Smooth muscle cell of the brain vasculature (primary cell): ENCODE measurements at places on chromosomes 3 and 15.

DNA sequence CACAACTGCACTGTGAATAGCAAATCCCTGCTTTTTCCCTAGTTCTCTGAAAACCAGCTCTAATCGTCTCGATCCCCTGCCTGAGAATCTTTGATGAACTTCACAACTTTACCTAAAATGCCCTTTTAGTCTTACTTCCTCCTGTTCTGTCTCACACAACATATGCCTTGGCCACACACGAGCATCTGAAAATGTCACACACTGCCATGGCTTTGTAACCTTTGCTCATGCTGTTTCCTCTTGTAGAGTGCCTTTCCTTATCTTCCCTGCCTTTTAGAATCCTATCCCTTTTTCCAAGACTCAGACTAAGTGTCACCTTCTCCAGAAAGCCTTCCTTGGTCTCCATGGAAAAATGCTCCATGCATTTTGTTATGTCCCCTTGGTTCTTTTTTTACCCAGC is 71.4 kb upstream of the HACD2 start:
- DNase-seq: no peak

DNA sequence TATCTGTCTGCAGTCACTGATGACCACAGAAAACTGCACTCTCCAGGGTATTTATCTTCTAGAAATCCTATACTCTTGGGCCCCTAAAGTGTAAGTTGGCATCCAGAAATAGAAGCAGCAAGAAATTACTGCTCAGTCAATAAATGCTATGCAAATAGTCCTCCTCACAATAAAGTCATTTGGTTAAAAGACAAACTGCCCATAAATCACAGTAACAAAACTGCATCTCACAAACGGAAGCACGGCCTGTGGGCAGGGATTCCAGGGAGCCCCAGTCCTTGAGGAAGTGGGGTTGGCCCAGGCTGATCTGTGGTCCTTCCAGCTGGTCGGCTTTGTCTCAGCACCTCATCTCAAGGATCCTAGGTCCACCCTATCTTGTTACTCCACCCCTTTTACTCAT is 29.7 kb upstream of the SPATA12 start:
- no peak for DNase-seq

DNA sequence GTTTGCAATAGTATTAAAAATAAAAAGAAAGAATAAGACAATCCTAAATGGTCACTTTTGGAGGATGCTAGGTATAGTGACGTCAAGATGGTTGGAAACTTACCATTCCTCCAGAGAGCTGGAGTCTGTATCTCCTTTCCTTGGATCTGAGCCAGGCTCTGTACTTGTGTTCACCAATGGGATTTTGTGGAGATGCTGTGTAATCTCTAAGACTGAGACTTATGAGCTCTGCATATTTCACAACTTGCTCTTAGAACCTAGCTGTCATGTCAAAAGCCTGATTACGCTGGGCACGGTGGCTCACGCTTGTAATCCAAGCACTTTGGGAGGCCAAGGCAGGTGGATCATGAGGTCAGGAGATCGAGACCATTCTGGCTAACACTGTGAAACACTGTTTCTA is 126.8 kb upstream of the CLSTN2 start:
- DNase-seq: no peak

GRCh38 chr3:10574101-10574620 is 68.8 kb upstream of the ATP2B2 start:
- DNase-seq: no peak

DNA sequence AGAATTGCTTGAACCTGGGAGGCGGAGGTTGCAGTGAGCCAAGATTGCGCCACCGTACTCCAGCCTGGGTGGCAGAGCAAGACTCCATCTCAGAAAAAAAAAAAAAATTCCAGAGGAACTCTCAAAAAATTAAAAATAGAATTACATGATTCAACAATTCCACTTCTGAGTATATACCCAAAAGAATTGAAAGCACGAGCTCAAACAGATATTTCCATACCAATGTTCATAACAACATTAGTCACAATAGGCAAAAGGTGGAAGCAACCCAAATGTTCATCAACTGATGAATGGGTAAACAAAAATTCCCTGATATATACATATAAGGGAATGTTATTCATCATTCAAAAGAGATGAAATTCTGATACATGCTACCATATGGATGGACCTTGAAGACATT is 16.9 kb upstream of the MORF4L1 start:
- no peak for DNase-seq

DNA sequence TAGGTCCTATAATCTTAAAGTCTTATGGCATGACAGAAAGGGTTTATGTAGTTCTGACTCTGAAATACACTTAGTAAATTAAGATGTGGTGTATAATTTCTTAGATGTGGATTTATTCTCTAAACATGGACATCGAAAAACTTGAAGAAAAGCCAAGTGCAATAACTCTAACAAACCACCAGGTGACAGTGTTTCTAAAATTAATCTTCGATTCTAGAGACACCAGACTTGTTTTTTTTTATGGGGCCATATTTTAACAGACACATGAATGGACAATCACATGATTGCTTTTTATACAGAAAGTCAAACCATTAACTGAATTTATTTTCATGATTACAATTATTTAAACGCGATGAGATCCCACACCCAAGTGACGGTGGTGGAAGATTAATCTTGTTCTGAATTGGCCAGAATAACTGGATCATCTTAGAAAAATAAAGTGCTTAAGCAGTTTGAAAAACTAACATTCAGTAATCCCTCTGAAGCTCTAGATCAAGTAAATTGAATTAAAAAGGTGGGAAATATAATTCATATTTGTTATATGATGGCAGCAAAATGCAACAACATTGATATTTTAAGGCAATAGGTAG is 305.1 kb downstream of the LSAMP start:
- no peak for DNase-seq

DNA sequence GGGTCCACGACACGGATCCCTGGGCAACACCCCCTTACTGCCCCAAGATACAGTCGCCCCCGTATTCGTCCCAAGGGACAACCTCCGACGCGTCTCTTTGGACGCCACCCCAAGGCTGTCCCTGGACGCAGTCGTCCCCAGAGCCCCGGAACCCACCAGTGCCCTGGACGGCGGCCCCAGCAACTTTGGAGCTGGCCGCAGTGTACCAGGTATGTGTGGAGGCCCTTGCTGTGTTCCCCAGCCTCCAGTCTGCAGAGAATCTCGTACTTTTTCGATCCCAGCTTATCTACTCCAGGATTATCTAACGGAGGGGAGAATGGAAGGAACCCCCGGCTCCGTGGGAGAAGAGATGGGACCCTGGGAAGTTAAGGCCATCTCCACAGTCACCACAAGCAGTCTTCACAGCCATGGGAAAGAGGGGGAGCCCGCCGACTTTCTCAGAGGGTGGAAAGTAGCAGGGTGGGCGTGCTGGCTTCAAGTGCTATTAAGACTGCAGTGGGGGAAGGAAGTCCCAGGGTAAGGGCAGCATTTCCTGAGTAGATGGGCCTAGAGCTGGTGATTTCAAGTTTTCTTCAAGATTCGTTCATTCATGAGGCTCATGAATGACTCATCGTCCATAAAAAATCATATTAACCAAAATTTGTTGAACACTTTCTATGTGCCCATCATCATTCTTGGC is 1.1 kb downstream of the MESP2 start:
- DNase-seq: no peak

- DNase-seq: no peak
Observed at GRCh38 chr15:66211670-66212562, 41.6 kb downstream of the MEGF11 start.

DNA sequence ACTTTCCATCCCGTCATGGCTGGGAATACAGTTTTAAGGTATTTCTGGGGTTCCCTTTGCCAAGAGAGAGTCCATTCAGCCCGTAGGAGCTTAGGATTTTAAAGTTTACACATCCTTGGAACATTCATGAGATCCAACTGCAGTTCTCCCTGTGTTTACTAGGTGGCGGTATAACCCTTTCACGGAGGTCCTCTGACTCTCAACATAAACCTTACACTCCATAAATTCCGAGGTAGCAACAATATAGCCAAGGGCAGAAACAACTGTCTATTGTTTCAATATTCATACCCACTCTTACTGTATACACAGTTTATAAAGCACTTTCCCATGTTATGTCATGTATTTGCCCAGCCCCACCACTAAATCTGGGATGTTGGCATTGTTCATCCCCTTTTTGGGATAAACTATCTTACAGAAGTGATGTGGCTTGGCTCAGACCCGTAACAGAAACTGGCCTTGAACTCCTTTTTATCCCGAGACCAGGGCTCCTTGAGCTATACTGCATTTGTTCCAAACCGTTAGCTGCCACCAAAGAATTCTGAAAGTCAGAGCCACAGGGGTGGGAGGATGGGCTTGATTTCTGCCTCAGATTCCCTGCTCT is 69.2 kb upstream of the COL6A5 start:
- peak; percentile 21 for DNase-seq

DNA sequence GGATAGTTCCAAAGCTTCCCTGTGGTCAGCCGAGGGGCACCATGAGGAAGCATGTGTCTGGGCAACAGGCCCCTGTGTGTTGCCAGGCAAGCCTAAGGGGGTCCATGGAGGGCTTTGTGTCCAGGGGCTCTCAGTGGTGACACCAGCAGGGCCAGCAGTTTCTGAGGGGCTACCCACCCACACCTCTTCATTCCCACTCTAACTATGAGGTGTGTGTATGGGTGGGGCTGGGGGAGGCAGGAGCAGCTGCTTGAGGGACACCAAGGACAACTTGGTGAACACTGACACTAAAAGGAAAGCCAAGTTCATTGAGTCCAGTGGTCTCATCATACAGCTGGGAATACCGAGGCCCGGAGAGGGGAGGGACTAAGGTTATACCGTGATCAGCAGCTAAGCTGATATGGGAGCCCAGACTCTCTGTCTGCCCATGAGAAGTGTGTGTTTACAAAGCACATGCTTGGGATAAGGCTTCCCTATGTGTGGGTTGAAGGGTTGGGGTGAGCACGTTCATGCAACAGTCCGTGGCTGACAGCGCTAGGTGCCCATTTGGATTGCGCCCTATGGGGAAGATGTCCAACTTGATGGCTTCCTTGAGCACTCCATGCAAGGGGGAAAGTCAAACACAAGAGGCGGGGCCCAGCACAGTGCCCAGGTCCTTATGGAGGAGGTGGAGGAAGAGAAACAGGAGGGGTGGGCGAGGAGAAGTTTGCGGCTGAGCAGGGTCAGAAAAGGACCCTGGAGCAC is 34.8 kb upstream of the CHRNB4 start:
- no peak for DNase-seq

DNA sequence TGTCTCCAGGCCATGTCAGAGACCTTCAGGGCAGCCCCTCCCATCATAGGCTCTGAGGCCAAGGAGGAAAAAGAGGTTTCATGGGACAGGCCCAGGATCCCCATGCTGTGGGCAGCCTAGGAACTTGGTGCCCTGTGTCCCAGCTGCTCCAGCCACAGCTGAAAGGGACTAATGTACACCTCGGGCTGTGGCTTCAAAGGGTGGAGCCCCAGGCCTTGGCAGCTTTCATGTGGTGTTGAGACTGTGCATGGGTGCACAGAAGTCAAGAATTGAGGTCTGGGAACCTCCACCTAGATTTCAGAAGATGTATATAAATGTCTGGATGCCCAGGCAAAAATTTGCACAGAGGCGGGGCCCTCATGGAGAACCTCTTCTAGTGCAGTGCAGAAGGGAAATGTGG is 6.6 kb upstream of the SSR3 start:
- no peak for DNase-seq

- DNase-seq: no peak
Observed at GRCh38 chr15:35850284-35850683, 304.3 kb upstream of the DPH6 start.

GRCh38 chr15:62456011-62456920 is 291.2 kb upstream of the C2CD4B start:
- DNase-seq: no peak

DNA sequence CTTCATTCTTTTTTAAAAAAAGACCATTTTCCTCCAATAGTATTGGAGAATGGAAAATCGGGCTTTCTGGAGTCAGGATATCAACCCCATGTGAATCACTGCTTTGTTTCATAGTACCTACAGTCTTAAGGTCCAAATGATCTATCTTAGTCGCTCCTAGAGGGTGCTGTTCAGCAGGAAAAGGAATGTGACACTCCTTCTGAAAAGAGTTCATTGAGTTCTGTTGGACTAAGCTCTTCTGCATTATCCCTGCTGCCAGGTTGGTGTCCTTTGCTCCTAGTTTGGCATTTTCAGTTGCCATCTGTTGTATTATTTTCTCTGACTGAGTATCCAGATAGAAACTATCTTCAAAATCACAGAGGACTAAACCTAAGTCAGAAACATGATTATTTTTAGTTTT is 57.2 kb downstream of the POLQ start:
- DNase-seq: no peak

DNA sequence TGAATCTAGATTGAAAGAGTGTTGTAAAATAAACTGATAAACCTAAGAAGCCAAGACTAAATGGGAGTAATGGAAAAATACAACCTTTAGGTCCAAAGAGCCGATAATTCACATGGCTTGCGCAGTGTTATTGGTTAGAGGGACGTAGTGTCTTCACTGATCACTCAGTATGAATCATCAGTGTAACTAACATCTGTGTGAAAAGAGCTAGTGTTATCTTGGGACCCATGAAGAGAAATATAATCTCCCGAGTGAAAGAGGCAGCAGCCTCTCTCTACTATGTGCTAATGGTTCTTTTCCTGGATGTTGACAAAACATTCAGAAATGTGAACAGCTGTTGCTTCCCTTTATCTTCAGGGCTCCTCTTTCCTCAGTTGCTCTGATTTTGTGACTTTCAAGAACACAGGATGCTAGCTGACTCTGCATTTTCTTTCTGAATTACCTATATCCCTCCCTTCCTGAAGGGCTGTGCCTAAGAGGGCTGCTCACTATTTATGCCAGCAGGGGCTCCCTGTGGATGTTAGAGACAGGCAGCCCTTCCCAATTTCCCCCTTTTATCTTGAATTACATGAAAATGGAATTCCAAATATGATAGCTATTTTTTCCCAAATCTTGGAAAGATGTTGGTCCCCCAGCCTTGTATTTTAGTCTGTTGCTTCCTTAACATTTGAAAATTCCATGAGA is 128.8 kb downstream of the GRM7 start:
- no peak for DNase-seq

GRCh38 chr15:74228723-74229081 is 7.4 kb upstream of the CCDC33 start:
- DNase-seq: no peak

GRCh38 chr3:89494734-89495133 is 387.3 kb downstream of the EPHA3 start:
- no peak for DNase-seq

GRCh38 chr15:38176155-38176554 is 76.5 kb upstream of the SPRED1 start:
- no peak for DNase-seq

- no peak for DNase-seq
Observed at GRCh38 chr3:150040097-150040496, 69.4 kb upstream of the PFN2 start.

DNA sequence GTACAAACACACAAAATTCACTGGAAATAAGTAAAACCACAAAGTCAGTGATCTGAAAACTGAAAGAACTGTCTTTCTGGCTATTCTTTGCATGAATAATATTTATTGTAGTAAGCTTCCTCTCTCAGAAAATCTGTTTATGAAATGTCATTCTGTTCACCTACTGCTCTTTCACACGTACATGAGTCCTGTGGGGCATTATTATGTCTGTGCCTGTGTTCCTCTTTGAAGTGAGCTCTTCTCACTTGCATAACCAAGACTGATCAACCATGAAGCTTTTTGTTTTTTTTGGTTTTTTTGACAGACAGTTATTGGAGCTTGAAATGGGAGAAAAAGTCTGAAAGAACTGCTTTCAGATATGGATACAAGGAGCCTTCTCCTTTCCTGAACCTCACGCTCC is 195.8 kb downstream of the PLCH1 start:
- DNase-seq: no peak

GRCh38 chr3:146187334-146187950 is 26.5 kb upstream of the PLOD2 start:
- DNase-seq: no peak
